DMS153 (cell line): ENCODE measurements at places on chromosomes 5 and 9.

DNA sequence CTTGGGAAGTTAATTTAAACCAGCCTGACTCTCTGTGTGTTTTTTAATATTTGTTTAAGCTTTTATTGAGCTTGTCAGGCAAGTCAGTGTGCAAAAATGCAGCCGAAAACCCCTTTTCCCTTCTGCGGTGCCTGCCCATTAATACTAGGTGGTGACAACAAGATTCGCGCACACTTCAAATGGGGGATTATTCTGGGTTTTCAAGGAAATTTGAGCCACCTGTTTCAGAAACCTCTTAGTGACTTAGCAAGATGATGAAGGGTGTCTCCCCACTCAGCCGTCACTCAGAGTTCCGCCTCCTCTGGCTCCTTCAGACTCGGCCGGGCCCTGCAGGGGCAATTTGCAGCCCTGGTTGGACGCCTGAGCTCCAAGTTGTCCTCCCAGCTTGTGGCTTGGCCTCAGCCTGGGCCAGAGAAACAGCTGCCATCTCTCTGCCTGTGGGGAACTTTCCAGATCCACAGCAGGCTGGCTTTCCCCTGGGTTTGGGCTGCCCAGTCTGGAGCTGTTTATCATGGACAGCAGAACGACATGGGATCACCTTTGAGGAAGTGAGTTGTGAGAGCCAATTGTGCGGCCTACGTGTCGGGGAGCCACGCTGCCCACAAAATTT lies 75.9 kb downstream of the SPRY4 start:
- no peak for DNase-seq

DNA sequence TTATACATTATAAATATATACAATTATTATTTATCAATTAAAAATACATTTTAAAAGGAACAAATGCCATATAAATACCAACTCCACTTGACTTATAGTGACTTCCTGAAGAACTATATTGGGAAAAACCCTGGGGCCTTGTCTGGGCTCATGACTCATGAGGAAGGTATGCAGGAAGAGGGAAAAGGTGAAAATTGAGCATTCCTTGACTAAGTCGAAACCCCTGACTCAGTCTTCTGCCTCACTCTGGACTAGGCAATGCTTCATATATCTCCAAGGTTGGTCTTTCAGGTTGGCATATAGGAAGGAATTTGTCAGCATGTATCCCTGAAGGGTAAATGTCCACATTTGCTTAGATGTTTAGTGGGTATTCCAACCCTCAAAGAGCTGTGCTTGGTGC lies 78.5 kb downstream of the SH3TC2 start:
- DNase-seq, result no peak

- no peak for DNase-seq
Measured at GRCh38 chr9:136088939-136089696, 6.0 kb downstream of the NACC2 start.

- no peak for DNase-seq
Measured at GRCh38 chr5:57215629-57216195, 41.9 kb downstream of the GPBP1 start.

- no peak for DNase-seq
Measured at GRCh38 chr5:28574606-28575005, 1536.2 kb upstream of the CDH9 start.

- DNase-seq, result no peak
Measured at GRCh38 chr9:22817181-22817580, 370.6 kb downstream of the DMRTA1 start.

- no peak for DNase-seq
Measured at GRCh38 chr9:89179540-89179894, 899 bp upstream of the SHC3 start.

DNA sequence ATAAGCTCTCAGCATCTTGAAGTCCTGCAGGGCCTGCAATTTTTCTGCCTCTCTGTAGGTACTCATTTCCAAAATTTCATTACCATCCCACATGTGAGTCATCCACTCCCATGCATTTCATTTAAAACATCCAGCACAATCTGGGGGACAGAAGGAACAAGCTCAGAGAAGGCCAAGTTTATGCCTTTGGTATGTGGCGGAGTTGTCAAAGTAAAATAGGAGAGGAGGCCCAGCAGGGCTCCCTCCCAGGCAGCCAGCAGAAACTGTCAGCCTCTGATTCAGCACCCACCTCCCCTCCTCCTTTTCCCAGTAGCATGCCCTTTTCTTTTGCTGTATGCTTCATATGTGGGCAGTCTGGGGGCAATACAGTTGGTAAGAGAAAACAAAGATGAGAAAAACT lies 126.4 kb upstream of the ZNF366 start:
- no peak for DNase-seq

GRCh38 chr5:44875661-44876605 lies 67.2 kb downstream of the MRPS30 start:
- DNase-seq, result peak; percentile 14

DNA sequence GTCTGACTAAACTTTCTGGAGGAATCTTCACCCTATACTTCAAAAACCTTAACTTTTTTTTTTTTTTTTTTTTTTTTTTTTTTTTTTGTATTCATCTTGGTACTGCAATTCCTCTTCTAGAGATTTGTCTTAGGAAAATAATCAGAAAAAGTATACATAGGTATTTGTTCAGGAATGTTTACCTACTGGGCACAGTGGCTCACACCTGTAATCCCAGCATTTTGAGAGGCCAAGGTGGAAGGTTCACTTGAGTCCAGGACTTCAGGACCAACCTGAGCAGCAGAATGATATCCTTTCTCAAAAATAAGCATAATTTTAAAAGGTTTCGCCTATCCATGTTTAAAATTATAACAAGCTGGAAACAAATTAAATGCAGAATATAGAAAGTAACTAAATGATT lies 33.3 kb upstream of the NREP start:
- DNase-seq, result no peak

- no peak for DNase-seq
Measured at GRCh38 chr9:27329291-27329690, 32.3 kb upstream of the EQTN start.

DNA sequence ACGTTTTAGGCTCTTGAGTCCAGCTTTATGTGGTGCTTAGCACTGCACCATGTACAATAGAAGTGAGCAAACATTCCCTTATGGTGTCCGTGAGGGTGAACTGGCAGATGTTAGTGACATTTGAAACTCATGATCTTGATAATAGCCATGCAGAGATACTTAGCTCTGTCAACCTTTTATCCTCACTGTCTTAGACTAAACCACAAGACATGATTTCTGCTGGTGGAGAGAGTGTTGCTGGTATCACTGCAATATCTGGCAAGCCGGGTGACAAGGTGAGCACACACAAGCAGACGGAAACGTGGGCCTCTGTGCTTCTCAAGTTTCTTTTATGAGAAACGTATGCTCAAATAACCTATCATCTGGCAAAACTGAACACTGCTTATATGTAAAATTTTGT lies 68.4 kb downstream of the CAST start:
- DNase-seq, result peak; percentile 62

- no peak for DNase-seq
Measured at GRCh38 chr5:96483878-96484277, 50.8 kb upstream of the PCSK1 start.

DNA sequence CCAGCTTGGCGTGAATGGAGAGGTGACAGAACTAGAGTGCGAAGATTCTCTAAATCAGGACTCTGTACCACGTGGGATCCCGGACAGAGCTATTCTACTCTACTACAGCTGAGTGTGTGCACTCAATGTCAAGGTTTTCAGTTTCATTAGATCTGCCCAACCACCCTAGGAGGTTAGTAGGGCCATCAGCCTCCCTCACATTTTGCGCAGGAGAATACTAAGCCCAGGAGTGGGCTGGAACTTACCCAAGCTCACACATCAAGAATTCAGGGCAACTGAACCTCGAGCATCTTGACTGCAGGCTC lies 68.3 kb upstream of the TBC1D2 start:
- no peak for DNase-seq

- no peak for DNase-seq
Measured at GRCh38 chr9:77712533-77713130, 64.5 kb upstream of the GNA14 start.

- no peak for DNase-seq
Measured at GRCh38 chr5:163846512-163846911, 341.1 kb downstream of the MAT2B start.
